ENCODE measurements at places on chromosomes 12 and 14.

- DNase-seq = peak; percentile 17
Measured at GRCh38 chr14:77838831-77839511, 39.1 kb downstream of the ADCK1 start.

GRCh38 chr12:111122458-111122878 lies 202.1 kb upstream of the MYL2 start:
- DNase-seq = no peak

- no peak for DNase-seq
Measured at GRCh38 chr14:65958664-65959562, 527.3 kb upstream of the CCDC196 start.

DNA sequence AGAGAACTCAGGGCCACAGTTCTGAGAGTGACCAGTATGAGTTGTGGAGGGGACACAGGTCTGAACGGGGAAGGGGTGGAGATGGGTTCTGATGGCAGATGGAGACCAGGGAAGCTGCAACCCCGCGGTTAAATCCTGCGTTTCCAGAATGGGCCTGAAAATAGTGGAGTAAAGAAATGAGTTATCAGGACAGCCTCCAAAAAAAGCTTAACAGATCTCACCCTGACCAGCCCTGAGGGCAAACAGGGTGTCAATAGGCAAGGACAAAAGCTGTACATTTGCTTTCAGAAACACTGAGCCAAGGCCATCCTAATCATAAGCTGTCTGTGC lies 555 bp upstream of the RTN1 start:
- no peak for DNase-seq

DNA sequence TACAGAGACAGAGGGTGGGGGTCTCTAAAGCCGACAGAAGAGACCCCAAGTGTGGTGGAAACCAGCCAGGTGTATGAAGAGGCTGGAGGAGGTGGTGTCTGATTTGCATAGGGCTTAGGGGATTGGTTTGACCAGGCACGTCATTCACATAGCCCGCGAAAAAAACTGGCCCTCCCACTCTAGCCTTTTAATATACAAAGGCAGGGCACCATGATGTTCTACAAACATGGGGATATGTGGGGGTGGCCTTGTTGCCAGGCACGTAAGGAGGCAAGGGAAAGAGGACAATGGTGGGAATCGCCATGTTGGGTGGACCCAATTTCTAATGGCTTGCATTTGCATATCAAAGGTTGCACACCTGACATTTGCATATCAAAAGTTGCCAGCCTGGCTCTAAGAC lies 13.2 kb downstream of the LALBA start:
- DNase-seq = no peak

GRCh38 chr14:35808076-35808637 lies 938 bp downstream of the RALGAPA1 start:
- DNase-seq = no peak

DNA sequence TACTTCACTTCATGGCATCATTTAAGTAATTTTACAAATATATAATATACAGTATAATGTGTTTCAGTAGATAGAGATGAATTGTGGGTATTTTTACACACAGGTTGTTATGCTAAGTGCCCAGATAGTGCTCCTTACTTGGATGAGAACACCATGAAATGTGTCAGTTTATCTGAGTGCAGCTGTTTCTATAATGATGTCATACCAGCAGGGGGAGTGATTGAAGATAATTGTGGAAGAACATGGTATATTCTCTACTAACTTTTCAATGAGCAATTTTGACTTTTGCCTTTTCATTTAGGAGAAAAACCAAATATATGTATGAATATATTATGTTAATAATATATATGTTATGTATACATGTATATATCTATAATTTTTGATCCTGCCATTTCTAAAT lies 221.6 kb downstream of the LRRK2 start:
- no peak for DNase-seq

DNA sequence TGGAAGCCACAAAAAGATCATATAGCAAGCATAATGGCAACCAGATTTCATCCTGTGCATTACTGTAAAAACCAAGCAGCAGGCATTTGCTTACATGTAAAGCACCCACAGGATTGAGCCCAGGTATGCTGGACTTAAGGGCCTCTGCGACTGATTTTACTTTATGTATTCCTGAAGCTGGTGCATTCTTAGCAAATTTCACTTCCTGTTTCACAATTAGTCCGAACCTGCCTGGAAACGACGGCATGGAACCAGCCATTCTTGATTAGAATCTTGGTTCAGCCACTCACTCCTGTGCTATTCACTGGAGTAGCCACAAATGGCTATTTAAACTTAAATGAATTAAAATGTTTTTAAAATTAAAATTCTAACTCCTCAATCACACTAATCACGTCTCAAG lies 239.2 kb downstream of the NUAK1 start:
- DNase-seq = no peak

GRCh38 chr14:100860556-100861187 lies 34.8 kb downstream of the MEG3 start:
- no peak for DNase-seq

- no peak for DNase-seq
Measured at GRCh38 chr14:34710744-34711143, 3.6 kb downstream of the CFL2 start.

Measured in posterior cingulate gyrus (tissue), 11 donors.